ENCODE measurements at places on chromosomes 1 and 21.

DNA sequence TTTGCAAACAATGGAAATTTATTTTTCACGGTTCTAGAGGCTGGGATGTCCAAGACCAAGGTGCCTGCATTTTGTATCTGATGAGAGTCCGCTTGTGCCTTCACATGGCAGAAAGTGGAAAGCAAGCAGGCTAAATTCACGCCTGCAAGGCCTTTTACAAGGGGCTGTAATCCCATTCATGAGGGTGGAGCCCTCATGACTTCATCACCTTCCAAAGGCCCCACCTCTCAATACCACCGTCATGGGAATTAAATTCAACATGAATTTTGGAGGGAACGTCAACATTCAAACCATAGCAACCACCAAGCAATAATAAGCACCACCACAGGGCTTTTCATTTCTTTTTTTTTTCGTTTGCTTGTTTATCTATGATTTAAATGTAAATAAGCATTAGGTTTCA lies 115.3 kb downstream of the C1orf21 start:
- DNase-seq: no peak

- no peak for DNase-seq
Observed at GRCh38 chr1:36411674-36412648, 14.3 kb upstream of the LSM10 start.

GRCh38 chr21:26457817-26458216 lies 115.3 kb downstream of the CYYR1 start:
- DNase-seq: no peak

- no peak for DNase-seq
Observed at GRCh38 chr1:4633346-4633745, 21.1 kb upstream of the AJAP1 start.

- DNase-seq: no peak
Observed at GRCh38 chr1:58065520-58065919, 481.0 kb downstream of the OMA1 start.

- DNase-seq: no peak
Observed at GRCh38 chr1:26781206-26781825, 6.4 kb upstream of the PIGV start.

GRCh38 chr1:5975133-5975880 lies 16.9 kb downstream of the NPHP4 start:
- DNase-seq: peak; percentile 30

- no peak for DNase-seq
Observed at GRCh38 chr1:204729516-204729915, 44.0 kb upstream of the LRRN2 start.

DNA sequence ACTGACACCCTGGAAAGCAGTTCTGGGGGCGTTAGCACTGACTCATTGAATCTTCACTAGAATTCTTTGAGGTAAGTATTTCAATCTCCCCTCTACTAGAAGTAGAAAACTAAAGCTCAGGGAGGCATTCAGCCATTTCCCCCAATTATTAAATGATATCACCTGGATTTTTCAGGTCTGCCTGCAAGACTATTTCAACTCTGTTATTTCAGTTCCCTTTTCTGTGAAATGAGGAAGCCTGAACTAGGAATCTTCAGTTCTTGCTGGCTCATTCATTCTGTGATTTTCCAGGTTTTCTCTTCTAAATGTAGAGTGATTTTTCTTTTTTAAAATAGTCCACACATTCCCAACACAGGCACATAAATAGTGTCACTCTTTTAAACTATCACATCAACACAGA lies 337.0 kb upstream of the NR5A2 start:
- DNase-seq: no peak

DNA sequence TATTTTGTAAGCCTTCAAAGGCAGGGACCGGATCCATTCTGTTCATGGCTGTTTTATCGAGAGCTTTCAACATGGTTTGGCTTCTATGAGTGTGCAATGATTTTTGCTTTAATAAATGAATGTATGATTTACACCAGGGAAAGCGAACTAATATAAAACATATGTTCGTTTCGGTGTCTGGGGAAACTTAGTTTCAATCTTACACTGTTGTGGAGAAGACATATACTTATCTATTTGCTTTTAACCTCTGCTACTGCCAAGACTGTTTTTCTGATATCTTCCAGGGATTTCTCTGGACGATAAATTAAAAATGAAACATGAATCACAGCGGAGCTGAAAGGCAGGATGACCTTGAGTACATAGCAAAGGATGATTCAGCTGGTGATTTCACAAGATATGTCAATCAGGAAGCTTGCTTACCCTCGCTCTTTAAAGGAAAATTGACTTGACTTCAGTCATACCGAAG lies 14.7 kb upstream of the CYYR1 start:
- DNase-seq: no peak
